GM23338 (cell line): ENCODE measurements at places on chromosomes 4 and X. TPM values are rescaled to one million over a fixed set of nuclear protein-coding genes. Genes with fewer than 3 reads are reported as not detected.

DNA sequence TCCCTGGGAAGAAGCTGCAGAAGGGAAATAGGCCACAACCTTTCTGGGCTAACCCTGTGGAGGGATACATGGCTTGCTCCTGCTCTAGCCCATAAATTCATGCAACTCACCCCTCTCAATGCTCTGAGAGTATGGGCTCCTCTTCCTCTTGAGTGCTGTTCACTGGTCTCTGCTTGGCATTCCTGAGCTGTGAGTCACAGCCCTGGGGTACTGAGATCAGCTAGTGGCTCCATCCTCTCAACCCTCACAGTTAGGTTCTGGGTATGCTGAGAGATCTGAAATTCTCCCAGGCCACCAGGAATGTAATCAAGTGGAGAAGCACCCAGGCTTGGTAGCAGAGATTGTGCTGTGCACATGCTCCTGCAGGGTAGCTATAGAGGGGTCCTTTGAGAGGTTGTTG is 60.6 kb upstream of the SPANXN2 start:
- no peak overlapping the region for H3K4me3 ChIP-seq
- H3K36me3 ChIP-seq, result no peaks in the 10 kb centered on the region
- H3K27me3 ChIP-seq, result no peaks in the 10 kb centered on the region
- H3K4me1 ChIP-seq, result no peaks in the 10 kb centered on the region
- no peak for DNase-seq
- H3K27ac ChIP-seq, result no peak overlapping the region

GRCh38 chrX:129658429-129658828 is 3.7 kb upstream of the APLN start:
- no peak overlapping the region for H3K4me3 ChIP-seq
- no peaks in the 10 kb centered on the region for H3K36me3 ChIP-seq
- no peak for DNase-seq
- no peak overlapping the region for H3K27ac ChIP-seq
- H3K27me3 ChIP-seq, result peaks cover 25% of the 10 kb centered on the region

- H3K36me3 ChIP-seq, result peaks cover 47% of the 10 kb centered on the region
- no peaks in the 10 kb centered on the region for H3K27me3 ChIP-seq
- H3K27ac ChIP-seq, result no peak overlapping the region
- no peaks in the 10 kb centered on the region for H3K4me1 ChIP-seq
- no peak for DNase-seq
- H3K4me3 ChIP-seq, result no peak overlapping the region
Observed at GRCh38 chr4:56972809-56973208, 4.6 kb downstream of the NOA1 start.

GRCh38 chr4:85209161-85209560 is 242.7 kb upstream of the WDFY3 start:
- H3K27me3 ChIP-seq, result no peaks in the 10 kb centered on the region
- H3K4me1 ChIP-seq, result no peaks in the 10 kb centered on the region
- no peaks in the 10 kb centered on the region for H3K36me3 ChIP-seq
- H3K27ac ChIP-seq, result no peak overlapping the region
- no peak for DNase-seq

DNA sequence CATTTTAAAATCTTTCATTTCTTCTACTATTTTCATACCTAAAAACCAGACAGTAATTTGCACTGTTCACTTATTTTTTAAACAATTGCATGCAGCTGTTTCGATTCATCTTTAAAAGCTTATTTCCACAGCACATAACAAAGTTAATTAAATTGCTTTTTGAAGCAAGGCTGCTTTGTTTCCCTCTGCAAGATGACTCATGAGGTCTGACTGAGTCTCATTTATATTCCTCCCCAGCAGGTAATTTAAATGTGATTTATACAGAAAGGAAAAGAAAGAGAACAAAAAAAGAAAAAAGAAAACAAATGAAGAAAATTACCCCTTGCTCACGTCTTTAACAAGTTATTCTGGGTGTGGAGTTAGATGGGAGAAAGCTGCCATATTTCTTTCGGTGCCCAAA is 22.8 kb downstream of the VMA21 start:
- H3K36me3 ChIP-seq, result no peaks in the 10 kb centered on the region
- H3K4me3 ChIP-seq, result no peak overlapping the region
- H3K4me1 ChIP-seq, result no peaks in the 10 kb centered on the region
- no peak for DNase-seq
- no peak overlapping the region for H3K27ac ChIP-seq

Gene GAGE13
- total RNA-seq, result not detected in 2 replicates

Gene OTC
- not detected in 2 replicates for total RNA-seq

Gene RAB40AL
- total RNA-seq, result 0.83 and 1.6 TPM in 2 replicates

GRCh38 chr4:143084566-143084965 is 100.2 kb upstream of the USP38 start:
- H3K36me3 ChIP-seq, result no peaks in the 10 kb centered on the region
- H3K27ac ChIP-seq, result no peak overlapping the region
- no peaks in the 10 kb centered on the region for H3K4me1 ChIP-seq
- DNase-seq, result peak; percentile 18

Gene QRFPR
- total RNA-seq, result 0.35 and 1.3 TPM in 2 replicates

Gene TRAM1L1
- 1.5 and 2.6 TPM in 2 replicates for total RNA-seq

Gene BTC
- total RNA-seq, result 0.23 and 0.59 TPM in 2 replicates

DNA sequence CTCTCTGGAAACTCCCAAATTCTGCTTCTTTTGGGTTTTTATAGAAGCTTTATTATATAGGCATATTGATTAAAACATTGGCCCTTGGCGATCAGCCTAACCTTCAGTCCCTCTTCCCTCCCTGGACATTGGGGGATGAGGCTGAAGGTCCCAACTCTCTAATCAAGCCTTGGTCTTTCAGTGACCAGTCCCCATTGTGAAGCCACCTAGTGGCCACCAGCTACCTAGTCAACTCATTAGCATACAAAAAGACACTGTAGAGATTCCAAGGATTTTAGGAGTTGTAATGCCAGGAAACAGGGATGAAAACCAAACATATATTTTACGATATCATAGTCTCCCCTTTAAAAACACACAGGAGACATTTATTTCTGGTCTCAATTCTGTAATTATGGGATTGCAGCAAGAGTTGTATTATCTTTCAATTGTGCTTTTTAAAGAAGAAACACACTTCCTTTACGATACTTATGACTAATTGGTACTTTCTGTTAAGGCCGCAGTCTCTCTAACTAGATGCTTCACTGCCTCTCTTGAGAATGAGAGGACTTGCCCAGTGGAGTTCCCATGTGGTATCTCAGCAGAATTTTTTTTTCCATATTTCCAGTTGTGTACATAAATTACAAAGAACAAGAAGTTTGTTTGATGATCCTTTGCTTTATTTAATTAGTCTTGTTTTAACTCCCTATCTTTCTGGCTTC is 58.2 kb downstream of the WDR17 start:
- peaks cover 4% of the 10 kb centered on the region; the same call in 1 of the 2 replicates for H3K4me1 ChIP-seq
- H3K36me3 ChIP-seq, result no peaks in the 10 kb centered on the region
- no peak overlapping the region for H3K27ac ChIP-seq
- DNase-seq, result peak; percentile 79
- H3K27me3 ChIP-seq, result no peaks in the 10 kb centered on the region
- H3K4me3 ChIP-seq, result no peak overlapping the region

Gene SMS
- total RNA-seq, result 168 and 185 TPM in 2 replicates

Gene GC
- total RNA-seq, result 0.21 TPM in 1 of 2 replicates, not detected in the other

DNA sequence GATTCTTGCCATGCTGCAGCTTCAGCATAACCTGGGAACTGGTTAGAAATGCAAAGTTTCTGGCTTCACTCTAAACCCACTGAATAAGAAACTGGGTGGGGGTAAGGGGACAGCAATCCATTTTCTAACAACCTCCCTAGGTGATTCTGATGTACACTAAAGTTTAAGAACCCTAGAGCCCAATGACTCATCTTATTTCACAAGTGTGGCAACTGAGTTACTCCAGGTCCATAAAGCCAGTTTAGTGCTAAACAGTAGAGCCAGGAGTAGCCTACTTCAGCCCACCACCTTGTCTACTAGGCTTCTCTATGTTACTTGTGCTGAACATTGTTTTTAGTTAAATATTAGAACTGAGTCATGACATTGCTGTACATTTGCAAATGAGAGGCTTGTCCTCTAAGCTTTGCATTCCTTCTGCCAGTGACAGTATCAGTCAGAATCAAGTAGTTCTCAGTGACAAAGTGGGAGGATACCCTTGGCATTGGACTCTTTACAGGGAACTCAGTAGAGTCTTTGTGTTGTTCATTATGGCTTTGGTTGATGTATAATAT is 518.0 kb downstream of the RPA4 start:
- no peaks in the 10 kb centered on the region for H3K36me3 ChIP-seq
- H3K4me3 ChIP-seq, result no peak overlapping the region
- no peak overlapping the region for H3K27ac ChIP-seq

DNA sequence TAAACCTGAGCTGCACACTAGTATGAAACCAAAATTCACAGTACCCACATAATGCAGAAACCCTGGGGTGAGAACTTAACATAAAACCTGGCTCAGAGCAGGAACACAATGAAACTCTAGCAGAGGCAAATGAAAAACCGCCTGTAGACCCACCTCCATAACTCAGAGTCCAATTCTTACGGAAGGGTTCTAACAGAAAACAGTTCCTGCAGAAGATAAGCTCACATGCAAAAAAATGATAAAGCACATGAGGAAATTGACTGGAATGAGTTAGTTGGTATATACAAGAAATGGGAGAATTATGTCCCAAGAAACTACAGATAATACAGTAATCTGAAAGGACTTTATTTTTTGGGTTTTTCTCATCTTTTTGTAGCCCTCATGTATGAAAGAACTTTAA is 14.7 kb downstream of the RTL9 start:
- H3K36me3 ChIP-seq, result no peaks in the 10 kb centered on the region
- H3K4me1 ChIP-seq, result no peaks in the 10 kb centered on the region
- DNase-seq, result no peak
- H3K4me3 ChIP-seq, result no peak overlapping the region

- H3K27me3 ChIP-seq, result no peaks in the 10 kb centered on the region
- no peak overlapping the region for H3K27ac ChIP-seq
- no peak for DNase-seq
- no peaks in the 10 kb centered on the region for H3K36me3 ChIP-seq
Observed at GRCh38 chr4:8644966-8645752, 52.6 kb downstream of the CPZ start.

- no peaks in the 10 kb centered on the region for H3K27me3 ChIP-seq
- no peak overlapping the region for H3K4me3 ChIP-seq
- DNase-seq, result no peak
- no peaks in the 10 kb centered on the region for H3K36me3 ChIP-seq
- peaks cover 51% of the 10 kb centered on the region for H3K4me1 ChIP-seq
Observed at GRCh38 chr4:84952776-84953175, 13.7 kb downstream of the WDFY3 start.

Gene GPR173
- 7.7 TPM in 2 replicates for total RNA-seq

- H3K27me3 ChIP-seq, result no peaks in the 10 kb centered on the region
- H3K36me3 ChIP-seq, result peaks cover 7% of the 10 kb centered on the region
- H3K4me3 ChIP-seq, result no peak overlapping the region
- no peaks in the 10 kb centered on the region for H3K4me1 ChIP-seq
Observed at GRCh38 chr4:75741027-75741426, 16.6 kb downstream of the USO1 start.

- DNase-seq, result peak; percentile 30
- H3K4me3 ChIP-seq, result no peak overlapping the region
- H3K4me1 ChIP-seq, result peaks cover 21% of the 10 kb centered on the region
- H3K27me3 ChIP-seq, result no peaks in the 10 kb centered on the region
- H3K36me3 ChIP-seq, result no peaks in the 10 kb centered on the region
Observed at GRCh38 chr4:7596918-7597606, 162.3 kb upstream of the PSAPL1 start.

DNA sequence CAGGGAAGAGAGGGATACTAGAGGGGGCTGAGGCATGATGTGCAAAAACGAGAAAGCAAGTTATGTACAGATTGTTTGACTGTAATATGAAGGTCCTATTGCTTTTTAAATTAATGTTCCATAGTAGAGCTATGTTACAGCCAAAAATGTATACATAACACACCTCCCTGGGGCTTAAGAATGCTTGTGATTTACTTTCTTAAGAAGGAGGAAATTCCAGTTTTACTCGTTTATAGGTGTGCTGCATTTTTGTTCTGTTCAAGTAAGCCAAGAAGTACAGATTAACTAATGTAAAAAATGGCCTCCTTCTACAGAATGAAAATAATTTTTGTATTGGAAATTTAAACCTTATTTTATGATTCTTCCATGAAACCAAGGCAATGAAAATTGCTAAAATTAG is 614.4 kb upstream of the NR3C2 start:
- no peaks in the 10 kb centered on the region for H3K27me3 ChIP-seq
- no peaks in the 10 kb centered on the region for H3K36me3 ChIP-seq
- peak; percentile 5 for DNase-seq
- H3K4me3 ChIP-seq, result no peak overlapping the region

GRCh38 chr4:126172126-126172525 is 857.4 kb downstream of the FAT4 start:
- H3K27me3 ChIP-seq, result no peaks in the 10 kb centered on the region
- no peak for DNase-seq
- H3K36me3 ChIP-seq, result no peaks in the 10 kb centered on the region

GRCh38 chr4:5992171-5992827 is 25.9 kb downstream of the C4orf50 start:
- H3K4me1 ChIP-seq, result no peaks in the 10 kb centered on the region
- DNase-seq, result no peak
- no peaks in the 10 kb centered on the region for H3K36me3 ChIP-seq
- H3K4me3 ChIP-seq, result no peak overlapping the region

GRCh38 chr4:105113800-105114199 is 32.9 kb upstream of the TET2 start:
- no peaks in the 10 kb centered on the region for H3K27me3 ChIP-seq
- H3K4me3 ChIP-seq, result no peak overlapping the region
- no peaks in the 10 kb centered on the region for H3K4me1 ChIP-seq
- H3K36me3 ChIP-seq, result no peaks in the 10 kb centered on the region

Gene SYTL4
- total RNA-seq, result 0.28 TPM in 1 of 2 replicates, not detected in the other

GRCh38 chr4:87497159-87497558 is 32.0 kb downstream of the SPARCL1 start:
- no peaks in the 10 kb centered on the region for H3K36me3 ChIP-seq
- peak; percentile 72 for DNase-seq
- H3K27me3 ChIP-seq, result no peaks in the 10 kb centered on the region
- H3K4me3 ChIP-seq, result no peak overlapping the region
- no peak overlapping the region for H3K27ac ChIP-seq

- no peaks in the 10 kb centered on the region for H3K4me1 ChIP-seq
- no peak overlapping the region for H3K27ac ChIP-seq
- DNase-seq, result peak; percentile 21
- no peaks in the 10 kb centered on the region for H3K36me3 ChIP-seq
Observed at GRCh38 chr4:85228264-85228663, 246.7 kb upstream of the ARHGAP24 start.
